ENCODE measurements at places on chromosomes 5 and 9.

GRCh38 chr9:36486329-36486932 lies 86.3 kb upstream of the MELK start:
- peak; percentile 47 for DNase-seq

DNA sequence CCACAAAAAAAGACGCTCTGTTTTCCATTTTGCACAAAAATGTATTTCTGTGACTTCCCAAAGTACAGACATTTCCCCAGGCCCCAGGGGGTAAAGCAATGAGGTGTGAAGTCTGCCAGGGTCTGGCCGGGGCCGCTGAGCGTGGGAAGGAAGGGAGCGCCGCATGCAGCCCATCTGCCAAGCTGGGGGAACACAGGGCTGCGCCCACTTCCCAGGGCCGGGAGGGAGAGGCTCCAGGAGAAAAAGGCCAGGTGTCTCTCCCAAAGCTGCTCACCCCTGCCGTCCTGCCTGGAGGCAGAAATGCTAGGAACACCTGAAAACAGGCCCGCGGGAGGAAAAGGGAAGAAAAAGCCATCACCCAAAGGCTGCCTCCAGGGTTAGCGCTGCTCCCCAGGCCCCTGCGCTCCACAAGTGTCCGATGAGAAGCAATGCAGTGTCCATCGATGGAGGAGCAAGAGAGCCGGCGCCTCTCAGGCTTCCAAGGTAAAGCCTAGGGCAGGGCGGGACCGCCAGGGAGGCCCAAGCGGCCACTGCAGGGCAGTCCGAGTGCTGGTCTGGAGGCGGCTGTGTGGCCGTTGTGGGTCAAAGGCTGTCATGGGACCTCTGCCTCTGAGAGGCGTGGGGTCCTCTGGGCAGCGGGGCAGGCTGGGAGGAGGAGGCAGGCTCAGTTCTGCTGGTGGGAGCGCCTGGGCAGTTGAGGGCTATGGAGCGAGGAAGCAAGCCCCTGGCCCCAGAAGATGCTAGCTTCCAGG lies 6.0 kb upstream of the ZDHHC12 start:
- DNase-seq, result no peak

- peak; percentile 93 for DNase-seq
These were observed 291.8 kb downstream of the AOPEP start for GRCh38 chr9:95018099-95018936.

- no peak for DNase-seq
These were observed 24.7 kb downstream of the DNAH5 start for GRCh38 chr5:13919786-13920185.

DNA sequence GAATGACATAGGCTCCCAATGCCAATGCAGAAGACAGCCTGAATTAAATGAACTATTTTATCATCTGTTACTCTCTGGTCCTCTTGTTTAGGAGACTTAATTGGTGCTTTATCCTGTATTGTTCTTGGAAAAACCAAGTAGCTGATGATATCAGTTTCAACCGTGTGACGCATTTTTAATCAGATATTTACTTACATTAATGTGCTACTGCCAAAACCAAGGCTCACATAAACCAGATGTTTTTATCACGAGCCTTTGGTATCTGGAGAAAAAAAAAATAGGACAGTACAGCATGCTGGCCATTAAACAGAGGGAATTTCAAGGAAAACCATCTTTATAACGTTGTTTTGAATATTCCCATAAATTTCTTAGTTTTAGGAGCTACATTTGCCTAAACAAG lies 90.1 kb downstream of the ICE1 start:
- no peak for DNase-seq

- DNase-seq, result no peak
These were observed 10.6 kb upstream of the AJM1 start for GRCh38 chr9:136831720-136832104.

GRCh38 chr5:14902826-14903560 lies 31.4 kb upstream of the ANKH start:
- no peak for DNase-seq

DNA sequence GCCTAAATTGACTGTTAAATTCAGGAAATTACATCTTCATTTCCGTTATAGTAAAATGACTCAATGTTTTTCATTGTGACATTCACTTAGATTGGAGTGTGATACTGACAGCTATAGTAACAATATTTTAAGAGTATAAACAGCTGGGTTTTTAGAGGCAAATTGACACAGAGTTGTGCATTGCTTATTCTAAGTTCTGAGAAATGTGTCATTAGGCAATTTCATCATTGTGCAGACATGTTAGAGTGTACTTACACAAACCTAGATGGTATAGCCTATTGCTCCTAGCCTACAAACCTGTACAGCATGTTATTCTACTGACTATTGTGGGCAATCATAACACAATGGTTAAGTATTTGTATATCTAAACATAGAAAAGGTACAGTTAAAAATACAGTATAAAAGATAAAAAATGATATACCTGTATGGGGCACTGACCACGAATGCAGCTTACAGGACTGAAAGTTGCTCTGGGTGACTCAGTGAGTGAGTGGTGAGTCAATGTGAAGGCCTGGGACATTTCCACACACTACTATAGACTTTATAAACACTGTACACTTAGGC lies 132.7 kb downstream of the PDE4D start:
- DNase-seq, result peak; percentile 92

DNA sequence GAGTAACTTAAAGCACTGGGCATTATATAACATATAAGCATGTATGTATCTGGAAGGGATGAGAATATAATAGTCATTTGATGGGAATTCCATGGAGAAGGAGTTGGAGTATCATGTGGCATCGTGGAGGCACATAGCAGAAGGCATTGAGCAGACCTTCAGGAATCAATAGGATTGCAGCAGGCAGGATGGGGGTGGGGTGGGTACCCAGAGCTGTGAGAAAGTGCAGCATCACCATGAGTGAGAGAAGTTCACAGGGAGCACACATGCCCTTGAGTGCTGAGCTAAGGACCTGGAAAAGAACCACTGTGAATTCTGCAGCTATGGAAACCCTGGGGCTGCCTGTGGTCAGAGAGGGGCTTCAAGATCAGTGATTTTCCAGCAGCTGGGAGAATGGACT lies 57.3 kb downstream of the MED10 start:
- DNase-seq, result no peak

DNA sequence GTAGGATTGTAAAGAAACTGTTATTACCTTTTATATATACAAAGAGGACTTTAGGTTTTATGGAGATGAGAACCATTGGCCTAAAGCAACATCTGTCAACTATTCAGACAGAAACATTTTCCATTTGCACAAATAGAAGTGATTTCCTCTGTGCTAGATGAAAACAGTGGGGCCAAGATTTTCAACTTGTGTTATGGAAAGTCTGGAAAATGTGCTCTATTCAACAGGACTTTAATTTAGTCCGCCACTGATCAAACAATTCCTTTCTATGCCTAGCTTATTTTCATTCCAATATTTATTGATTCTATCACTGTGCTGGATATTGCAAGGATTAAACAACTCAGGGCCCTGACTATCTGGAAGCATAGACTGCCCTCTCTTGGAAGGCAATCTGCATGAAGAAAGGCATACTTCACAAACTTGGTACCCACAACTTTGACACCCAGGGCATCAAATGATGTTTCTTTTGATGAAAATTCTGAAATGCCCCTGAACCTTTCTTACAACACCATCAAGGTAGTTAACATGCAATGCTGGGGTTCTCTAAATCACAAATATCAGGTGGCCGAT lies 126.6 kb upstream of the HMHB1 start:
- DNase-seq, result peak; percentile 24

DNA sequence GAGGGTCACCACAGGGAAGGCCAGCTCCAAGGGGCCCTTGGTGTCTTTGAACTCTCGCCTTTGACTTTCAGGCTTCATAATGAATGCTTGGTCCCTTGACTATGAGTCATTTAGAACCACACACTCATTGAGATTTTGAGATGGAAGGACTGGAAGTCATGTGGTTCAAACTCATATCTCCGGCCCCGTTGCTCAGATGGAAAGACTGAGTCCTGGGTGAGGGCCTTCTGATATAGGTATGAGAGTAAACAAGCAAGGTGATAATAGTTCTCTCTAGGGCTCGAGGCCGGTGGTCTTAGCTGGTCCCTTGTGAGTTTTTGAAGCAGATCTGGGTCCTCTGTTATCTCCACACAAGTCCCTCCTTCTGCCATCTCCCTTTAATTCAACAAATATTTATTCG lies 210.6 kb downstream of the PAX5 start:
- DNase-seq, result no peak

- DNase-seq, result peak; percentile 78
These were observed 25.9 kb upstream of the UNC5A start for GRCh38 chr5:176784218-176785165.

- no peak for DNase-seq
These were observed 40.2 kb upstream of the EXOC3 start for GRCh38 chr5:402615-403359.

GRCh38 chr5:151864061-151864748 lies 60.4 kb downstream of the GLRA1 start:
- no peak for DNase-seq

DNA sequence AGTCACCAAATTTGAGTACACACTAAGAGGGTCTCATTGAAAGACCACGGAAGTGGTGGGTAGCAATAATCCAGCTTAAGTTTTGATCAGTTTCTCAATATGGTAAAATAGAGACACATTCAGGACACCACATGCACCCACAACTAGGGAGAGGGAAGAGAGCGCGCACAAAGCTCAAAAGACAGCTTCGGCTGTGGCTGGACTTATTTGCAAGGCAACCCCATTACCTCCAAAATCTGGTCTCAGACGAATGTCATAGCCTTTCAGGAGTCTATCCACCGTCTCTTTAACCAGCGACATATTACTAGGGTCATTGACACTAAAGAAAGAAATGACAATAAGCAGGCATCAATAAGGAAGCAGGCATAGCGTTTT lies 443 bp downstream of the GABRB2 start:
- DNase-seq, result no peak

DNA sequence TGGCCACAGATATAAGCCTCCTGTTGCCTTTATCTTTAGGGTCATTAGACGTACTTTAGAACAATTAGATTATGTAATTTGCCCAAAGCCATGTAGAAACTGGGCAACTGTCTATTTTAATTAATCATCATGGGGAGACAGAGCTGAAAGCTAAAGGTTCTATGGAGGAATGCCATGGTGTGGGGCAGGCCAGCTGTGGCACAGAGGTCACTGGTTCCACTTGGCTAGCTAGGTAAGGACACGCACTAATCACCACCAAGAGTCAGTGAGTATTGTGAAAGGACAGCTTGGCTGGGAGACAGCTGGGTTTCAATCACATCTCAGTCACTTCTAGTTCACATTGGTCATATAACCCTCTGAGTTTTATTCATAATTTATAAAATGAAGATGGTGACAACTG lies 81.7 kb downstream of the HMHB1 start:
- no peak for DNase-seq

GRCh38 chr9:104206766-104207165 lies 112.7 kb downstream of the SMC2 start:
- no peak for DNase-seq

DNA sequence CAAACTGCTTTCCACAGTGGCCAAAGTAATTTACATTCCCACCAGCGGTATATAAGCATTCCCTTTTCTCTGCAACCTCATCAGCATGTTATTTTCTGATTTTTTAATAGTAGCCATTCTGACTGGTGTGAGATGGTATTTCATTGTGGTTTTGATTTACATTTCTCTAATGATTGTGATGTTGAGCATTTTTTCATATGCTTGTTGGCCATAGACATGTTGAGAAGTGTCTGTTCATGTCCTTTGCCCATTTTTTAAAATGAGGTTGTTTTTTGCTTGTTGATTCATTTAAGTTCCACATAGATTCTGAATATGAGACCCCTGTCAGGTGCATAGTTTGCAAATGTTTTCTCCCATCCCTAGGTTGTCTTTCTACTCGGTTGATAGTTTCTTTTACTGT lies 254.5 kb upstream of the MPDZ start:
- no peak for DNase-seq

DNA sequence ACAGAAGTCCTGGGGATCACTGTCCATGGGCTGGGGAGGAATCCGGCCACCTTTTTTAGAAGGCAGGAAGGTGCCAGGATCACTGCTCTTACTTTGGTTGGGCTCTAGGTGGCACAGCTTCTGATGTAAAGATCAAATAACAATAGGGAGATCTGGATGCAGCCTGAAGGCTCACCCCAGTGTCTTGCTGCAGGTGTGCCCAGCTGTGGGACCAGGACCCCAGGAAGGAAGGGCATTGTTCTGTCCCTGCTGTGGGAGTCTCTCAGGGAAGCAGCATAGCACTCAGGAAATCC lies 69.6 kb downstream of the DAB2IP start:
- DNase-seq, result no peak

GRCh38 chr5:159043590-159043989 lies 56.1 kb downstream of the EBF1 start:
- DNase-seq, result no peak

DNA sequence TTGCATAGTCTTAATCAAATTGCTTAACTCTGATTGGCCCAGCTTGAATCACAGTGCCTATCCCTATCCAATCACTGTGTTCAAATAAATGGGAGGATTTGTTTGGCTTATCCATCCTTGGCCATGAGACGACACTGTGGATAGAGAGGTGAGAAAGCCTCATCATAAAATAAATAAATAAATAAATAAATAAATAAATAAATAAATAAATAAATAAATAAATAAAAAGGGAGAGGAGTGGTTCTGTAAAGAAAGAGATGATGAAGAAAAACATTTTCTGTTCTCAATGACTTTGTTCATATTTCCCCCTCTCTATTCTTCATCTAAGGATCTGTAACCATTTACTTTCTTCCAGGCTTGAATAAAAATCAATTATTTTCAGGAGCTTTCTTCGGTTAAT lies 74.7 kb downstream of the PTPRD start:
- no peak for DNase-seq

- DNase-seq, result no peak
These were observed 1.3 kb upstream of the REEP5 start for GRCh38 chr5:112923148-112923917.

- no peak for DNase-seq
These were observed 6.9 kb downstream of the REEP2 start for GRCh38 chr5:138445547-138446271.
